ENCODE measurements at places on chromosomes 6 and 20. TPM values are rescaled to one million over a fixed set of nuclear protein-coding genes. Genes with fewer than 3 reads are reported as not detected.
A peak's percentile ranks its signal among the peaks of the same experiment; 100 is the strongest.

The METTL24 gene
- 1.1 TPM for total RNA-seq

GRCh38 chr20:35560105-35560511, 18.2 kb downstream of the ERGIC3 start:
- DNase-seq = no peak

DNA sequence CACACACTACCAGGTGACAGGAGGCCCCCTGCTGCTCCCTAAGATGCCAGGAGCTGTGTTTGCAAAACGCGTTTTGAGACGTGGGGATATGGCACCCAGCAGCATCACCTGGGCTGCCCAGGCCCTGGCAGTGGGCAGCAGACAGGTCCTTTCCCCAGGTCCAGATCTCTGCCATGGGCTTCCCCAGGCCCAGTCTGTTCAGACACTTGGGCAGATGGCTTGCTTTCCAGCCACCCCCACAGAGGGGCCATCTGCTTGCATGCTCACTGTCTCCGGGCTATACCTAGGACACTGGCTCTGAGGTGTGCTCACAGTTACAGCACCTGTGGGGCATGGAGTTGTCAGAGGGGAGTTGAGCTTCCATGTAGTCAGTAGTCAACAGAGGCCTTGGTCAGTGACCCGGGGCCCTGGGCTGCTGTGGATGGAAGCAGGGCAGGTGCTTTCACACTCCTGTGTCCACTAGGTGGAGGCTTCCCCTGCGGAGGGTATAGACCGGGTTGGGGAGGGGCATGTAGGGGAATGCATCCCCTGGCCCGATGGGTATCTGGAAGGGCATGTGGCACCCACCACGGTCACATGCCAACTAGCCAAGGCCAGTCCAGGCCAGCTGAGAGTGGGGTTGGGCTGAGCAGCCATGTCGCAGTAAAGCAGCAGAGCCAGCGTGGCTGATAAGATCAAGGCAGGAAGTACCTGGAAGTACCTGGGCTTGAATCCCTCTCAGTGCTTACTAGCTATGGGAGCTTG, 185.4 kb upstream of the SLC24A3 start:
- DNase-seq = no peak

- DNase-seq = no peak
Observed at GRCh38 chr6:125910527-125910926, 46.0 kb upstream of the HINT3 start.

The TMC2 gene
- 0.08 TPM for total RNA-seq

The ASIP gene
- 15.0 TPM for total RNA-seq

DNA sequence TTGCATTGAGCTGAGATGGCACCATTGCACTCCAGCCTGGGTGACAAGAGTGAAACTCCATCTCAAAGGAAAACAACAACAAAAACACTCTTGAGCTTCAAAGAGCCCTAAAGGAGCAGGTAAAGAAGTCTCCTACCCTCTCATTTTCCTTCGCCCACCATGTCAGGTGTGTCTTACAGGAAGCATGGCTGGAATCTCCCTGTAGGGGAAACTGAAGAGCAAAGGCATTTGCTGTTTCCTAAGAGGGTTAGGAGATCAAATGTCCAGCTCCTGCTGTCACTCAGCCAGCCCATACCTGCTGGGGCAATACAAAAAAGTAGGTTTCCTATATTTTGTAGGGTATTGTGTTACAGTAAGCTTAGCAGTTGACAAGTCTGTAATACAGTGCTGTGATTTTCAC, 43.3 kb downstream of the SPATA2 start:
- DNase-seq = no peak

GRCh38 chr6:3756546-3756945, 5.0 kb upstream of the PXDC1 start:
- no peak for DNase-seq

The PPP1R3G gene
- total RNA-seq = 13.1 TPM

The SSTR4 gene
- total RNA-seq = not detected

The BNIP5 gene
- not detected for total RNA-seq

The HLA-DQB1 gene
- 3.9 TPM for total RNA-seq

The SLC52A3 gene
- 2.7 TPM for total RNA-seq

- DNase-seq = peak; percentile 75
Observed at GRCh38 chr20:63497946-63498935, 642 bp downstream of the EEF1A2 start.

- no peak for DNase-seq
Observed at GRCh38 chr6:161199850-161200249, 74.0 kb downstream of the AGPAT4 start.

- DNase-seq = no peak
Observed at GRCh38 chr6:29974901-29975560, 32.7 kb downstream of the HLA-A start.

DNA sequence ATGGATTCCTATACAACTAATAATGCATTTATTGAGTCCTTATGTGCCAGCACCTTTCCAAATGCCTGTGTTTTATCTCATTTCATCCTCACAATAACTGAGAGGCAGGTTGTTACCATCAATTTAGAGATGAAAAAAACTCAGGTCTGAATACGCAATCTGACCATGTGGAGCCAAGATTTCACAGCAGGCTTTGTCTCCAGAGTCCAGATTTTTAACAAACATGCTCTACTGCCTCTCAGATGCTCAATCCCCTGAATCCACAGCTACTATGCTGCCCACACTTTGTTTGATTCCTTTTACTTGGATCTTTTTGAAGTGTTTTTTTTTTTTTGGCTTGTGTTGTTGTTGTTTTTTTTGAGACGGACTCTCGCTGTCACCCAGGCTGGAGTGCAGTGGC, 46.8 kb downstream of the B4GALT5 start:
- no peak for DNase-seq

The ATG5 gene
- total RNA-seq = 19.2 TPM

- DNase-seq = no peak
Observed at GRCh38 chr6:38445336-38445735, 194.4 kb downstream of the BTBD9 start.

DNA sequence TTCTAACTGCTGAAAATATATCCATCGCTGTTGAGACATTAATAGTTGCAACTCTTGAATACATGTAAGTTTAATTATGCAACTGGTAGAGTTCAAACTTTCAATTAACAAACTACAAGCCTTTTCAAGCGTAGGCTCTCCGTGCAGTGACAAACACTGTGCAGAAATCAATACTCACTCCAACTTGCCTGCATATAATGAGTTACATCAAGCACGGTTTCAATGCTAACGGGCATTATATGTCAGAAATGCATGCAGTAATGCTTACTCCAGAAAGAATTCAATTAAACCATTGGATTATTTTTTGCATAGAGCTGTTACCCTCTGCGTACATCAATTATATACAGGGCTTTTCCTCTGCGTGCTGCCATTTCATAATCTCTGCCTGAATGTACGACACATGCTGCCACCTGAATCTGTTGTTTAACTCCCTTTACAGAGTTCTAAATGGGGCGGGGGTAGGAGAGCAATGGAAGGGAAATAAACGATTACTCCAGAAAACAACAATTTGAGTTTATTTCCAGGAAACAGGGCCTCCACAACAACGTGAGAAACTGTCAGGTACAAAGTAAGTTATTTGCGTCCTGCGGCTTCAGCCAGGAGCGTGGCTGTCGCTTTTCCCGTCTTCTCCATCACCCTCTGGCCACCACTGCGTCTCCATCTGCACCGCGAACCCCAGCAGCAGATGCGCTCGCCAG, 1.8 kb downstream of the PTPRK start:
- DNase-seq = peak; percentile 65

The OPRM1 gene
- total RNA-seq = not detected

The GGTLC1 gene
- not detected for total RNA-seq

DNA sequence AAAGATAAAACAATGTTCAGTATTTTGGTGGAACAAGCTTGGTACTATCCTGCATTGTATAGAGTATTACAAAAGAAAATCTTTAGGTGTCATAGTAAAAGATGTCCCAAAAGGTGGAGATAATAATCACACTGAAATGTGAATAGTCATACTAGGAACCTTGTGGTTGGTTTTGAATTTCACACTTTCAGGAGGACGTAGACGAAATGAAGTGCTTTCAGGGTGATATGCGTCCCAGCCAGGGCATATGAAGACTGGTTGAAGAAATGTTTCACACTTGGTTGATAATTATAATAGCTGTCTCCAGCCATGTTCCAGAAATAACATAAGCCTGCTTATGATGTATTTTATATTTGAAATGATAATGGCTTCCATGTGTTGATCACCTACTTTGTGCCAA, 60.4 kb downstream of the SCAND1 start:
- DNase-seq = no peak

DNA sequence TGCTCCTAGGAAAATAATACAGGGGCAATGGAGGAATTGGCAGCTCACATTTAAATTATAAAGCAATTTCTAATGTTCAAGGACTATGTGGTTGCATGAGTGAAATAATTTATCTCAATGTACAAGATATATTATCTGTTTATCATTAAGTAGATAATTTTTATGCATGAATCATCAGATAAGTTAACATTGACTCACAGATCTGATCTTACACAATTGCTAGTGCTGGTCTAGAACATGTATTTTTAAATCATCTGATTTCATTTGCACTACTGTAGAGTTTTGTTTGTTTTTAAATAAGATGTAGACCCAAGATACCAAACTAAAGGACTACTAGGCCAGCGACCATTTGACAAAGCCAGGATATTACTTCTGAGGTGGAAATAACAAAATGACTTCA, 199.2 kb downstream of the BMP2 start:
- no peak for DNase-seq

- no peak for DNase-seq
Observed at GRCh38 chr6:147142684-147143245, 61.5 kb upstream of the STXBP5 start.

DNA sequence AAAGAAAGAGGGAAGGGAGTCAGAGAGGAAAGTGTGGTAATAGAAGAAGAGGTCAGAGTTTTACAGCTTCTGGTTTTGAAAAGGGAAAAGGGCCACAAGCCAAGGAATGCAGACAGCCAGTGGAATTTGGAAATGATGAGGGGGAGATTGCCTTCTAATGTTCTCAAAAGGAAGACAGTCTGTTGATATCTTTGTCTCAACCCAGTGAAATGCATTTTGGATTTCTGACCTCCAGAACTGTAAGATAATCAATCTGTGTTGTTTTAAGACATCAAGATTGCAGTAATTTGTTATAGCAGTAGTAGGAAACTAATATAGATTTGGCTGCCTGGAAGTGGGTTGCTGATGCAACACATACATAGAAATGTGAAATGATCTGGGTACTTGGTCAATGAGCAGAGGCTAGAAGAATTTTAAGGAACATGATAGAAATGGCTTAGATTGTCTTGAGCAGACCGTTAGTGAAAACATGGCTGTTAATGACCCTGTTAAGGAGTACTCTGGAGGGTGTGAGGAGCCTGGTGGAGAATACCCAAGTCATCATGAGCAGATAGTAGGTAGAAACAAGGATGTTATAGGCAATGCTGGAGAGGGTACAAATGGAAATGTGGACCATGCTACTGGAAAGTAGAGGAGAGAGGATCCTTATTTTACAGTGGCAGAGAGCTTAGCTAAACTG, 255.8 kb upstream of the RAB32 start:
- DNase-seq = no peak

The DNMT3B gene
- total RNA-seq = 0.32 TPM

The SCGN gene
- 1.2 TPM for total RNA-seq

GRCh38 chr6:120473804-120474203, 860.5 kb downstream of the TBC1D32 start:
- DNase-seq = no peak

The CHMP4B gene
- 108 TPM for total RNA-seq

GRCh38 chr20:38387953-38388352, 41.7 kb downstream of the LBP start:
- DNase-seq = no peak

GRCh38 chr6:101640131-101640530, 246.6 kb downstream of the GRIK2 start:
- no peak for DNase-seq

DNA sequence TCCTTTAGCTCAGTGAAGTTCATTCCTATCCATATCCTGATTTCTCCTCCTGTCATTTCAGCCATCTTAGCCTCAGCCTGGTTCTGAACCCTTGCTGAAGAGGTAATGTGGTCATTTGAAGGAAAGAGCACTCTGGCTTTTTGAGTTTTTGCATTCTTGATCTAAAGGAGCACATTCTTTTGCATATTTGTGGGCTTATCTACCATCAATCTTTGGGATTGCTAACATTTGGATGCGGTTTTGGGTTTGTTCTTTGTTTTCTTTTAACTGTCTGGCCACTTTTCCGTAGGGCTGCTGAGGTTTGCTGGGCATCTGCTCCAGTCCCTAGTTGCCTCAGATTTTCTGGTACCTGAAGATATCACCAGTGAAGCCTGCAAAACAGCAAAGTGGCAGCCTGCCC, 238.3 kb downstream of the EPM2A start:
- no peak for DNase-seq

Data from Right ventricle myocardium inferior (tissue), 1 donor.